Fibroblast of gingiva (primary cell): ENCODE measurements at places on chromosomes 1 and 21.

DNA sequence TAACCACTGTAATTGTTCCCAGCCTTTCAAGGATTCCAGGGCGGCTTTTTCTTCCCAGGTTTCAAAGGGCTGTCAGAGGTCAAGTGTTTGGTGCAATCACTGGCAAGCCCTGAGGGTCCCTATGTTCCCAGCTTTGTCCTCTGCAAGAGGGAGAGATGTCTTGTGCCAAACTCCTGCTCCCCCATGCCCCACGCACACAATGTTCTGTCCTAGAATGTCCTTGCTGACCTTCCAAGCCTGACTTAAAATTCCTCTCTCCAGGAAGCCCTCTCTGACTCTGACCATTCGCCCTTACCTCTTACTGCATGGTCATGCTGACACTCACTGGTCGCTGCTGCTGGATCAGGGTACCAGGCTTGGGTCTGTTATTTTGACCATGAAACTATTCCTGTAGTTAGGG, 152.5 kb upstream of the KCND3 start:
- DNase-seq: no peak

GRCh38 chr1:109162626-109163025, 48.7 kb downstream of the ELAPOR1 start:
- no peak for DNase-seq

- peak; percentile 58 for DNase-seq
Measured at GRCh38 chr1:108817016-108817415, 39.9 kb downstream of the AKNAD1 start.

GRCh38 chr1:51310871-51311613, 19.3 kb downstream of the TTC39A start:
- DNase-seq: no peak

DNA sequence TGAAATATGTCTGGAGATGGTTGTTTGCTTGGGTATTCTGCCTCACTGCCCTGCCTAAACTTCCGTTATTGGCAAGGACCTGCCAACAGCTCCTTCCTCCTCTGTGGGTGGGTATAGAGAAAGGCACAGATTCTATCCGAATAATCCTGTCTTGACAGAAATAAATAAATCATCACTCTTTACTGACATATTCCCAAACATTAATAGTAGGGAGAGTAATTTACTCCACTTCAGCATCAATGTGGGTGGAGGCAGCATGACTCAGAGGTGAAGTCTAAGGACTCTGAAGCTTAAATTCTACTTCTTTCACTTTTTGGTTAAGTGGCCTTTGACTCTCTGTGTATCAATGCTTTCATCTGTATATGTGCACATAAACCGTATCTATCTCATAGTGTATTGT, 2.9 kb downstream of the CD84 start:
- no peak for DNase-seq

DNA sequence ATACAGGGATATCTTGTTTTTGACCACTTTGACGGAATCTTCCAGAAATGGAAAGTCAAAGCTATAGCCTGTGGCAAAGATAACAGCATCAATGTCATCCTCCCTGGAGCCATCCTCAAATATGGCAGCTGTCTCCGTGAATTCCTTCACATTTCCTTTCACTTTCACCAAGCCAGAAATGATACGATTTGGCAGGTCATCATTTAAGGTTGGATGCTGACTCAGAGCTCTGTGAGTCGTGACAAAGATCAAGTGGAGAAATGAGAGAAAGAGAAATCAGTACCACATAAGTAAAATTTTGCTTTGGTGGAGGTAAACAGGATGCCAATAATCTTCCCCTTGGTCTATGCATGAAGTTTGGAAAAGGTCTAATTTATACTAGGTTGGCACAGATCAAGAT, 23.9 kb downstream of the FMO5 start:
- no peak for DNase-seq

DNA sequence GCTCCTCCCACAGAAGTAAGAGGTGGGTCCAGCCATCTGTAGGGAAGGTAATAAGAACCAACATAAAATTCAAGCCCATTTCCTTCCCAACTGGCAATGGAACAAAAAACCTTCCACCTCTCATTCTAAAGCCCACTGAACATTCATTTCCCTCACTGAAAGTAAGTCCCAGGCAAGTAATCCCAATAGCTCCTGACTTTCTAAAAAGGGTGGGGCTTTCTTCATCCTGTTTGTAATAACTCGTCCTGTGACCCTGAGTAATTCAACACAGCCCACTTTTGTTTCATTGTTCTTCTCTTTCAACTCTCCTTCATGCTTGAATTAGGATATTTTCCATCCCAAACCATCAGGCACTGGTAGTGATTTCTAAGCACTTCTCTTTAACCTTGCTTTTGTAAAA, 74.9 kb downstream of the DAB1 start:
- DNase-seq: no peak
